ENCODE measurements at places on chromosomes 1 and 21. TPM values are rescaled to one million over a fixed set of nuclear protein-coding genes. Genes with fewer than 3 reads are reported as not detected.

The PKN2 gene
- 12.0 TPM for polyA plus RNA-seq

The SPRR5 gene
- not detected for polyA plus RNA-seq

The TSEN15 gene
- polyA plus RNA-seq = 24.4 TPM

The PPFIA4 gene
- polyA plus RNA-seq = 6.6 TPM

The FNDC10 gene
- 15.5 TPM for polyA plus RNA-seq

The F5 gene
- 5.2 TPM for polyA plus RNA-seq

The SELE gene
- 1.2 TPM for polyA plus RNA-seq

The HAPLN2 gene
- polyA plus RNA-seq = 1.5 TPM

The KHDRBS1 gene
- polyA plus RNA-seq = 133 TPM

The DNAH14 gene
- polyA plus RNA-seq = 30.1 TPM

The UCK2 gene
- polyA plus RNA-seq = 29.9 TPM

The SAMSN1 gene
- 2.2 TPM for polyA plus RNA-seq

DNA sequence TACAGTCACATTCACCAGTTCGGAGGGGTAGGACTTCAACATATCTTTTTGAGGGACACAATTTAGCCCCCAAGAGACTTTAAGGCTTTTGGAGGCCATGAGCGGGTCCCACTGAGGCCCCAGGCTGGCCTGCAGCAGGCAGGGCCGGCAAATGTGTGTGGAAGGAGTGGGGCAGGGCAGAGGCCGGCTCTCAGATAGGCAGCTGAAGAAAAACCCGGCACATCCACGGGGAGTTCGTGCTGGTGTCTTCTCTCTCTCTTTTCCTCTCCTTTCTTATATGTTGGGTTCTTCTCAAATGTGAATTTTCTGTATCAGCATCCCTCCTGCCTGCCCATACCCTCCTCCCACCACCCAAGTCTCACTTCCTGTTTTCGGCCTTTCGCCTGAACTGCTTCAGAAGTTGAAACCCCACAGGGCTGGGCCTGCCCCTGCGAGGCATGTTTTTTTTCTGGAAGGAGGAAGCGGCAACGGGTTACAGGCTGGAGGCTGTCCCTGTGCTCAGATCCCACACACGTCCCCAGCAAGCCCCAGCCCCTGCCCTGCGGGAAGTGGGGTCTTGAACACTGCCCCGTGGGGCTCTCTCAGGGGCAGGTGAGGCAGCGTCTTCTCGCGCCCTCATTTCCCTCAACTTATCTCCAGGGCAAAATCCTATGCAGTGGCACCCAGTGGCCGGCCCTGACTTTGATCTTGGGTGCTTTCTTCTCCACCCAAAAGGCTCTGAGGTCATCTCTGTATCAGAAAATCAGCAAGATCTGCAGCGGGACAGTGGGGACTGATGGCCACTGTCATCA, 9.7 kb upstream of the UMODL1 start:
- no peaks in the 10 kb centered on the region for H3K27me3 ChIP-seq
- no peaks in the 10 kb centered on the region for H3K4me1 ChIP-seq
- no peak for DNase-seq
- no peak overlapping the region for H3K4me3 ChIP-seq
- H3K36me3 ChIP-seq = no peaks in the 10 kb centered on the region

- DNase-seq = peak; percentile 79
- H3K36me3 ChIP-seq = no peaks in the 10 kb centered on the region
- no peaks in the 10 kb centered on the region for H3K27me3 ChIP-seq
- peaks cover 7% of the 10 kb centered on the region for H3K4me1 ChIP-seq
- no peak overlapping the region for H3K27ac ChIP-seq
Measured at GRCh38 chr1:41618066-41618825, 133.8 kb upstream of the EDN2 start.

GRCh38 chr1:25748531-25749205, 51.3 kb upstream of the SELENON start:
- H3K36me3 ChIP-seq = no peaks in the 10 kb centered on the region
- H3K4me1 ChIP-seq = peaks cover 11% of the 10 kb centered on the region
- H3K27me3 ChIP-seq = no peaks in the 10 kb centered on the region
- DNase-seq = no peak
- H3K27ac ChIP-seq = no peak overlapping the region

DNA sequence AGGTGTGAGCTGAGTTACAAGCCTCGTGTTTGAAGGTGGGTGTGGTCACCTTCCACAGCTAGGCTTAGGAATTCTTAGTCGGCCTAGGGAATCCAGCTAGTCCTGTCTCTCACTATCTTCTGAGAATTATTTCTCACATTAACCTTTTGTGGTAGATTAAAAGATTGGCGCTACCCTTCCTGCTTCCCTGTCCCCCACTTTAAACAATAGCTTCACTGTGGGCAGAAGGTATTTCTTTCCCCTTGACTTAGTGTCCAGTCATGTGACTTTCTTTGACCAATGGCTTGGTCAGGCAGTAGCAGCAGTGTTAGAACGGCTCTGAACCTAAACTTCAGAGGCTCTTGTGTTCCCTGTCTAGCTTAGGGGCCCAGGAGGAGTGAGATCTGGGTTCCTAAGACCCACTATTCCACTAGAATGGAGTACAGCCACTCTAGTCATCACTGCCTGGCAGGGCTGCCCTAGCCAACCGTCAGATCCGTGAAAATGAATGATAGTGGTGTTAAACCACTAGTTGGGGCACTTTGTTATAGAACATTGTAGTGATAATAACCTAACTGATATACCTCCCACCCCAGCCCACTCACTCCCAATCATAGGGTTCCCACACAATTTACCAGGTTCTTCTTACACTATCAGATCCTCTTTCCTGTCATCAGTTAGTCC, 13.9 kb upstream of the C1orf141 start:
- peaks cover 8% of the 10 kb centered on the region for H3K4me1 ChIP-seq
- no peaks in the 10 kb centered on the region for H3K36me3 ChIP-seq
- H3K4me3 ChIP-seq = peak overlapping the region; percentile 25
- H3K27me3 ChIP-seq = no peaks in the 10 kb centered on the region
- H3K27ac ChIP-seq = no peak overlapping the region

DNA sequence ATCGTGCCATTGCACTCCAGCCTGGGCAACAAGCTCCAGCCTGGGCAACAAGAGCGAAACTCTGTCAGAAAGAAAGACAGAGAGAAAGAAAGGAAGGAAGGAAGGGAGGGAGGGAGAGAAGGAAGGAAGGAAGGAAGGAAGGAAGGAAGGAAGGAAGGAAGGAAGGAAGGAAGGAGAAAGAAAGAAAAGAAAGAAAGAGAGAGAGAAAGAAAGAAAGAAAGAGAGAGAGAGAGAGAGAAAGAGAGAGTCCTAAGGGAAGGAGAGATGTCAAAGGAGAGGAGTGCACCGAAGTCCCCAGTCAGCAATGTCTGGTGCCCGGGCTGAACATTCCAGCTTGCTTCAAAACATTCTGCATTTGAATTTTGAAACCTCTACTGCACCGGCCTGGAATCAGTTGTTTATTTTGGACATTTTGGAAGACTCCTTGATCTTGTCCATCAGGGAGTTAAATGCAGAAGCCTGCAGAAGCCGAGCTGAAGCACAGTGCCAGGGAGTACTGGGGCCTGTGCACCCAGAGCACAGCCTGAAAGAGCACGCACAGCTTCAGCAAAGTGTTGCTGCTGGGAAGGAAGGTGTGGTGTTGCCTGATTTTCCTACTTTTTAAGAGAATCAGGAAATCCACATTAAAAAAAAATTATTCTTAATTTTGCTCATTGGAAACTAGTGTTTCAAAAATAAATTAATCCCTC, 3.7 kb upstream of the IGSF3 start:
- no peaks in the 10 kb centered on the region for H3K36me3 ChIP-seq
- no peak for DNase-seq
- no peak overlapping the region for H3K27ac ChIP-seq
- H3K4me3 ChIP-seq = no peak overlapping the region

DNA sequence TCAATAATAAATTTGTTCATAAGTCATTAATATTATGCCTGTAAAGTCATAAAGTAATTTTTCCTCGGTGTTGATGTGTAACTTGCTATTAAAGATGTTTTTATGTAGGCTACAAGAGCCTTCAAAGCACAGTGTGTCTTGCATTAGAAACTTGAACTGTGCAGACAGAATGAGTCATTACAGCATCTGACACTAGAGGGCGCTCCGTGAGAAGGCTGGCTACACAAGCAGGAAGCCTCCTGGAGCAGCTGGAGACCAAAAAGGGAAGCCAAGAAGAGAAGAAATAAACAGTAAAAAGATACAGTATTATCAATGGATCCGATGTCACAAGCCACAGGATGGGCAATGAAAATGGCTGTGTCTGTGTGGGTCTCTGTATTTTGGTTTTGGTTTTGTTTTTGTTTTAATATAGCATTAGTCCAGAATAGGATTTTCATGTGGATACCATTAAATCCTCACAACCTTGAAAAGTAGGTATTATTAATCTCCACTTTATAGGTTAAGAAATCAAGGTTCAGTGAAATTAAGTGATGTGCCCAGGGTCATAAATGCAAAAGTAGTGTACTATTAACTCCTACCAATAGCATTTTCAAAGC, 16.1 kb upstream of the LRRC8D start:
- H3K27me3 ChIP-seq = no peaks in the 10 kb centered on the region
- H3K4me3 ChIP-seq = no peak overlapping the region
- H3K27ac ChIP-seq = no peak overlapping the region
- H3K36me3 ChIP-seq = no peaks in the 10 kb centered on the region
- H3K4me1 ChIP-seq = no peaks in the 10 kb centered on the region

- H3K36me3 ChIP-seq = no peaks in the 10 kb centered on the region
- H3K4me3 ChIP-seq = no peak overlapping the region
- peak overlapping the region; percentile 19 for H3K27ac ChIP-seq
Measured at GRCh38 chr1:94884106-94884505, 42.8 kb downstream of the CNN3 start.

DNA sequence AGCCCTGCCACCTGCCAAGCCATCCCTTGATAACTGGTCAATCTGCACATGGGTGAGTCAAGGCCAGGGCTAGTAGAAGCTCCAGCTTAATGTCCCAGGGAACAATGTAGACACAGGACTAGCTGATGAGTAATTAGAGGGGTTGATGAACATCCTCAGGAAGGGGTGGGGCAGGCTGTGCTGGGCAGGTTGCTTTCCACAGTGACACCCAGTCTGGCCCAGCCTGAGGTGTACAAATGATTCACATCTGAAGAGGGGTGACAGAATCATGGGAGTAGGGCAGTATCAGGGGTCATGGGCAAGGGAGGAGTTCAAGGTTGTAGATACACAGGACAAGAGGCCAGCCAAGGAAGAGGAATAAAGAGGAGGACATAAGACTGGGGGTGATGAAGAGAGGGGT, 4.3 kb downstream of the LPAR3 start:
- no peak overlapping the region for H3K4me3 ChIP-seq
- H3K36me3 ChIP-seq = no peaks in the 10 kb centered on the region
- H3K27me3 ChIP-seq = no peaks in the 10 kb centered on the region
- H3K4me1 ChIP-seq = no peaks in the 10 kb centered on the region
- no peak for DNase-seq

- no peak for DNase-seq
- H3K4me3 ChIP-seq = no peak overlapping the region
- H3K27ac ChIP-seq = no peak overlapping the region
- no peaks in the 10 kb centered on the region for H3K36me3 ChIP-seq
- H3K27me3 ChIP-seq = no peaks in the 10 kb centered on the region
Measured at GRCh38 chr1:58966917-58967740, 183.3 kb upstream of the JUN start.

- DNase-seq = no peak
- H3K36me3 ChIP-seq = no peaks in the 10 kb centered on the region
- H3K4me3 ChIP-seq = no peak overlapping the region
- H3K27ac ChIP-seq = no peak overlapping the region
Measured at GRCh38 chr1:235875036-235875597, 8.4 kb upstream of the LYST start.

DNA sequence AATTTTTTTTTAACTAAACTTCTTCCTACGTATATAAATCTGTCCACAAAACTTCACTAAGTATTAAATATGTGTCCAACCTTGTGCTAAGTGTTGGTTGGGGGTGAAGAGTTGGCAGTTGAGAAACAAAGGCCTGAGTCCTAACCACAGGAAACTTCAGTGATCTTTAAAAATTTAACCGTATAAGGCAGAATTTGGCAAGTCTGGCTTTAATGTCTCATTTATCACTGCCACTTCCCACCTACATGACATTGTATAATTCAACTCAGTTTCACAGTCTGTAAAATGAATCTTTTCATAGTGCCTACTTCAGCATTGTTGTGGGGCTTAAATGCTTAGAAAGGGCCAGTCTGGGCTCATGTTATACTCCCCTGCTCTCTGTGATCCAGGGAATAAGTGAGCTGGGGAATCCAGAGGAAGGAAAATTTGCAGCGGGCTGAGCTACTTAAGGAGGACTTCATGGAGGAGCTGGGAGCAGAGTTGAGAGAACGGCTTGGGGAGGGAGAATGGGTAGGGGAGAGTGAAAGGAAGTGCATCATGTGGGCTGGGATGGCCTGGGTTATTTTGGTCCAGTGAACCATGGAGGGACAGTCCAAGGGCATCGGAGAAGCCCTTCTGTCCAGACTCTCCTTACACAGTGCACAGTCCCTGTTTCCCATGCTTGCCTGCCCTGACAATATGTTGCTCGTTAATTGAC, 14.5 kb downstream of the IFNAR2 start:
- H3K27me3 ChIP-seq = no peaks in the 10 kb centered on the region
- no peaks in the 10 kb centered on the region for H3K36me3 ChIP-seq
- no peaks in the 10 kb centered on the region for H3K4me1 ChIP-seq

GRCh38 chr1:112393631-112393974, 2.4 kb upstream of the CTTNBP2NL start:
- peaks cover 17% of the 10 kb centered on the region for H3K4me1 ChIP-seq
- H3K27ac ChIP-seq = no peak overlapping the region
- H3K27me3 ChIP-seq = no peaks in the 10 kb centered on the region
- H3K4me3 ChIP-seq = no peak overlapping the region

GRCh38 chr1:70043804-70044203, 161.6 kb downstream of the LRRC40 start:
- H3K4me1 ChIP-seq = no peaks in the 10 kb centered on the region
- H3K4me3 ChIP-seq = no peak overlapping the region
- no peaks in the 10 kb centered on the region for H3K36me3 ChIP-seq

- H3K4me3 ChIP-seq = peak overlapping the region; percentile 64
- H3K27ac ChIP-seq = peak overlapping the region; percentile 6
- DNase-seq = peak; percentile 51
- H3K4me1 ChIP-seq = peaks cover 12% of the 10 kb centered on the region
Measured at GRCh38 chr1:16235944-16236510, 956 bp downstream of the CPLANE2 start.

- no peaks in the 10 kb centered on the region for H3K36me3 ChIP-seq
- peak; percentile 41 for DNase-seq
- H3K27ac ChIP-seq = no peak overlapping the region
- no peaks in the 10 kb centered on the region for H3K27me3 ChIP-seq
- H3K4me1 ChIP-seq = no peaks in the 10 kb centered on the region
- no peak overlapping the region for H3K4me3 ChIP-seq
Measured at GRCh38 chr1:179599623-179600249, 8.1 kb downstream of the TDRD5 start.

GRCh38 chr21:44703731-44704635, 7.0 kb downstream of the KRTAP10-12 start:
- no peaks in the 10 kb centered on the region for H3K4me1 ChIP-seq
- H3K27me3 ChIP-seq = no peaks in the 10 kb centered on the region
- H3K27ac ChIP-seq = no peak overlapping the region
- no peak overlapping the region for H3K4me3 ChIP-seq

DNA sequence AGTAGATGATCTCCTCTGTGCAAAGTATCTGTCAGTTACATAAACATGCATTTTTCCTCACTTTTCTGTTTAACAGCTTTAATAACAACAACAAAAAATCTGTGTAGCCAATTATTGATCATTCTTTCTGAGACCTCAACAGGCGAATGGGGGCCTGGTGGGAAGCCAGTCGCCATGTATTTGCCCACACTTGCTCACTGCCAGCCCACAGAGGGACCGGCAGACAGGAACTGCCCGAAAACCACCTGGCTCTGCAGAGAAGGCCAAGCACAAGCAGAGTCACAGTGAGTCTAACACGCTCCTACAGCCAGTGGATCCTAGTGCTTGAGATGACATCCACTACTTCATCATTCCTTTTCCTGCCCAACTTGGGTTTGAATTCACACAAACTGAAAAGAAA, 56.1 kb downstream of the NPHP4 start:
- H3K4me3 ChIP-seq = no peak overlapping the region
- no peak overlapping the region for H3K27ac ChIP-seq
- H3K36me3 ChIP-seq = no peaks in the 10 kb centered on the region
- DNase-seq = peak; percentile 2
